ENCODE measurements at places on chromosomes 7 and 10.

GRCh38 chr10:120086066-120086465 is 193.5 kb downstream of the SEC23IP start:
- DNase-seq = no peak

- no peak for DNase-seq
These were observed 46.7 kb downstream of the HTRA1 start for GRCh38 chr10:122508021-122508420.

- DNase-seq = no peak
These were observed 16.6 kb downstream of the PLPP4 start for GRCh38 chr10:120473593-120473992.

DNA sequence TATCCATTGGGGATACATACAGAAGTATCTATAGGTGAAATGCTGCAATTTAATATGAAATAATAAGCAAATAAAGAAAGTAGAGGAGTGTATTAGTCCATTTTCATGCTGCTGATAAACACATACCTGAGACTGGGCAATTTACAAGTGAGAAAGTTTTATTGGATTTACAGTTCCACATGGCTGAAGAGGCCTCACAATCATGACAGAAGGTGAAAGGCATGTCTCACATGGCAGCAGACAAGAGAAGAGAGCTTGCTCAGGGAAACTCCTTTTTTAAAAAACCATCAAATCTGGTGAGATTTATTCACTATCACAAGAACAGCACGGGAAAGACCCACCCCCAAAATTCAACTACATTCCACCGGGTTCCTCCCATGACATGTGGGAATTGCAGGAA is 82.8 kb upstream of the TRIM24 start:
- DNase-seq = no peak

GRCh38 chr10:17174626-17175025 is 26.8 kb downstream of the TRDMT1 start:
- no peak for DNase-seq

Data from NCI-H187 treated with DMSO at 0.1 percent for 48 hours (cell line).